Cardiac septum (tissue), 1 donor: ENCODE measurements at places on chromosomes 3 and 15. TPM values are rescaled to one million over a fixed set of nuclear protein-coding genes. Genes with fewer than 3 reads are reported as not detected.
A peak's percentile ranks its signal among the peaks of the same experiment; 100 is the strongest.

- no peak for DNase-seq
These were observed 504 bp upstream of the PDHB start for GRCh38 chr3:58434168-58434504.

GRCh38 chr3:133514418-133514817 is 59.1 kb upstream of the CDV3 start:
- DNase-seq = no peak

GRCh38 chr3:164222197-164222596 is 856.1 kb downstream of the SI start:
- DNase-seq = no peak

DNA sequence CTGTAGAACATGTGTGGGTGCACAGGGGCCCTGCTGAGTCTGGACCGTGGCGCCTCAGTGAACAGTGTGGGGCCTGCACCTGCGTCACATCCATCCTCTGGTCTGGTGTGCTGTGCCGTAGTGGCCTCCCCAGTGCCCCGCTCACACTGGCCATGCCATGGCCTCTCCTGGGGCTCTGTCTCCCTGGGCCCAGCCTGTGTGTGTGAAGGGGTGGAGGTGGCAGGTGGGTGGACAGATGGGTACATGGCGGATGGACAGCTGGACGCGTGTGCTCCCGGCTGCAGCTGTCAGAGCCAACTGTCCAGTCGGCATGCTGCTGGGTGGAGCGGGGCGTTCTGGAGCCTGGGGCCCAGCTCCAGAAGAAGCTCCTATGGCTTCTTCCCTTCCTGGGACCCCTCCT is 17.8 kb downstream of the PLXNA1 start:
- no peak for DNase-seq

GRCh38 chr3:98540346-98540745 is 8.6 kb downstream of the GPR15 start:
- DNase-seq = no peak

DNA sequence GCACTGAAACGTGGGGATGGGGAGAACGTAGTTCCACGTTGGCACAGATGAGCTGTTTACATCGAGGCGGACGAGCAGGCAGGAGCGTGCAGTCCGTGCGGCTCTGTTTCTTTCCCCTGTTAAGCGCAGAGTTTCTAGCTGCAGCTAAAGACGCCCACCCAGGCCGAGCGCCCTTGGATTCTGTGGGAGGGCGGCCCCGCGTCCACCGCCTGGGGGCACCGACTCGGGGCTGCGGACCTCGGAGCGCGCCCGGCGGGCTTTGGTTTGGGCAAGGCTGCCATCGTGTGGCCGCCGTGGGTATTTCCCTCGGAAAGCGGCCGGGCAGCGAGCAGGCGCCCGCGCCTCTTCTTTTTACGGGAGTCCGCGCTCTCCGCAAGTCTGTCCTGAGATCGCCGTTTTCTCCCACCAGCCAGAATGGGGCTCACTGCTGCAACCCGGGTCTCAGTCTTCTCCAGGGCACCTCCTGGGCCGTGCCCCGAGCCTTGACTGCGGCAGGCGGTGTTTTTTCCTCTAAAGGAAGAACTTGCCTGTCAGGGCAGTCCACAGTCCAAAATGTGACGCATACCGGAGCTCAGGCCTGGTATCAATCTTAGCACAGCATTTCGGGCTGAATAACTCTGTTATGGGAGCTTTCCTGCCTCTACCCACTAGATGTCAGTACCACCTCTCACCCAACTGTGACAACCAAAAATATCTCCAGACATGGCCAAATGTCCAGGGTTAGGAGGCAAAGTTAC is 219.9 kb upstream of the IGF1R start:
- peak; percentile 88 for DNase-seq

The KCNMB2 gene
- 3.8 TPM for total RNA-seq

- no peak for DNase-seq
These were observed 12.2 kb downstream of the RNF123 start for GRCh38 chr3:49701388-49702077.

DNA sequence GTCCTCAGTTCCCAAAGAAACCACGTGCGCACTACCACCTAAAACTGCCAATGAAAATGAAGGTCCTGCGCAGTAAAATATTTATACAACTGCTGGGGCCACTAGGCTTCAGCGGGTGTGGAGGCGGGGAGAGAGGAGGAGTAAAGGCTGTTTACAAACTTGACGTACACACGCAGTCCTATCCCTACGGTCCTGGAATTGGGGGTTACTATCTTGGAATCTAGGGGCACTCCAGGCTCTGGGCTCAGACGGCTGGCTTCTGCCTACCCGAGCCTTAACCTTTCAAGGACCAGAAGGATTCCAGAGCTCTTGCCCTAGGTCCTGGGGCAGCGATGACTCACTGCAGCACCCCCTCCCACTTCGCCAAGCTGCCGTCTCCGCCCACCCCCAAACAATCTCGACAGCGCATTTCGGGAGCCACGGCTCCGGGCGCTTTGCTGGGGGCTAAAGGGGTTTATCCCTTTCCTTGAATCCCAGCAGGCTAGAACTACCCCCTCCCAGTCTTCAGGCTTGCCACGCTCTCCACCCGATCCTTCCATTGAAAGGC is 3.0 kb downstream of the ADAMTS9 start:
- DNase-seq = no peak

DNA sequence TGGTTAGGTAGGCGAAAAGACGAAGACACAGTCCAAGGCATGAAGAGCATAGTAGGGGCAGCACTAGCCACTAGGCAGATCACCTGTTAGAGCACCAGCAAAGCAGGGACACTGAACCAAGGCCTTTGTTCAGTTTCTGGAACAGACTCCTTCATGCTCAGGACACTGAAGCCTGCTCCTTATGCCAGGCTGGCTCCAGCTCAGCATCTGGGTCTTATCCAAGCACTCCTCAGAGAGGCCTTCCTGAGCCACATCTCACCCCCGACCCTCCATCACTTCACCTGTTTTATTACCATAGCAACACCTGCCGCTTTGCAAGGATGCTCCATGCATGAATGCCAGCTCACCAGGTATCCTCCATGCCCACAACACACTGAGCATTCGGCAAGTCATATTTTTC is 206.3 kb upstream of the CHRNA7 start:
- DNase-seq = no peak

- no peak for DNase-seq
These were observed 89.7 kb downstream of the ULK4 start for GRCh38 chr3:41872157-41872556.

GRCh38 chr3:24180616-24181015 is 235.5 kb downstream of the NR1D2 start:
- no peak for DNase-seq

DNA sequence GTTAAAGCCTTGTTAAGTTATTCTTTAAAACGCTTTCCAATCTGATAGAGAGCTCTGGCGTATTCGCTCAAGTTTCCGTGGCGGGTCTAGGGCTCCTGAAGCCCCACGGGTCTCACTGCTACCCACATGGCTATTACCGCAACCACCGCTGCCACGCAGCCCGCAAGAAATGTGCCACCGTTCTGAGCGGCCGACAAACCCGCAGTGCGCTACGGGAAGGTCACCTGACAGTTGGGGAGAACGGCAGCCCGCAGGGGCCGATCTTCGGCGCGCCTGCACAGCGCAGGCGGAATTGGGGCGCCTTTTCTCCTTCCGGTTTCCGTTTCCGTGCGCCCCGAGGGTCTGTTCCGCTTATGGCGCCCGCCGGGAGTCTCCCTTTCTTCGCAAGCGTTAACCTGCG is 76.6 kb upstream of the SNRPN start:
- DNase-seq = peak; percentile 78

The PAK6 gene
- 2.6 TPM for total RNA-seq

GRCh38 chr3:184806567-184807271 is 5.2 kb upstream of the VPS8 start:
- no peak for DNase-seq

The CPNE9 gene
- total RNA-seq = not detected

DNA sequence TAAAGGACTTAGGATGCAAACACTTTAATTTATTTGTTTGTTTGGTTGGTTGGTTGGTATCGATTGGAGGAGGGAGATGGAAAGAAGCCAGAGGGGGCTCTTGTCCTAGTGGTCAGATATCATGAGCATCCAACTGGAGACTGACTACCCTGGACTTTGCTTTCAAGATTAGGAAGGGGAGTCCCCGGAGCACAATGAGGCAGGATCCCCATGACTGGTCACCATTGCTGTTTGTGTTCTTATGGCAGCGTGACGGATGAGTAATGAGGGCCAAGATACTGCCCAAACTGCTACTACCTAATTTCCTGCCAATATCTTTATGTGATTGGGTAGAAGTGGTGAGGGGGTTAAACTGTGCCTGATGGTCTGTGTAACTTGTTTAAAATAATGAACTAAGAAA is 354.6 kb upstream of the ROPN1 start:
- DNase-seq = no peak

GRCh38 chr3:95254061-95254460 is 1191.2 kb downstream of the NSUN3 start:
- no peak for DNase-seq

- DNase-seq = no peak
These were observed 78.5 kb downstream of the TRANK1 start for GRCh38 chr3:36866368-36866767.

GRCh38 chr3:113140876-113141275 is 70.5 kb upstream of the BOC start:
- DNase-seq = no peak

- no peak for DNase-seq
These were observed 104.1 kb downstream of the SERPINI1 start for GRCh38 chr3:167839460-167840134.

The SNUPN gene
- 13.6 TPM for total RNA-seq

The NMD3 gene
- 70.3 TPM for total RNA-seq

The GOLGA6C gene
- not detected for total RNA-seq

The WDR93 gene
- total RNA-seq = not detected

GRCh38 chr15:40239693-40240618 is 1.1 kb downstream of the PAK6 start:
- DNase-seq = no peak

The OR5K2 gene
- not detected for total RNA-seq

GRCh38 chr3:94402126-94402525 is 339.3 kb downstream of the NSUN3 start:
- DNase-seq = no peak

DNA sequence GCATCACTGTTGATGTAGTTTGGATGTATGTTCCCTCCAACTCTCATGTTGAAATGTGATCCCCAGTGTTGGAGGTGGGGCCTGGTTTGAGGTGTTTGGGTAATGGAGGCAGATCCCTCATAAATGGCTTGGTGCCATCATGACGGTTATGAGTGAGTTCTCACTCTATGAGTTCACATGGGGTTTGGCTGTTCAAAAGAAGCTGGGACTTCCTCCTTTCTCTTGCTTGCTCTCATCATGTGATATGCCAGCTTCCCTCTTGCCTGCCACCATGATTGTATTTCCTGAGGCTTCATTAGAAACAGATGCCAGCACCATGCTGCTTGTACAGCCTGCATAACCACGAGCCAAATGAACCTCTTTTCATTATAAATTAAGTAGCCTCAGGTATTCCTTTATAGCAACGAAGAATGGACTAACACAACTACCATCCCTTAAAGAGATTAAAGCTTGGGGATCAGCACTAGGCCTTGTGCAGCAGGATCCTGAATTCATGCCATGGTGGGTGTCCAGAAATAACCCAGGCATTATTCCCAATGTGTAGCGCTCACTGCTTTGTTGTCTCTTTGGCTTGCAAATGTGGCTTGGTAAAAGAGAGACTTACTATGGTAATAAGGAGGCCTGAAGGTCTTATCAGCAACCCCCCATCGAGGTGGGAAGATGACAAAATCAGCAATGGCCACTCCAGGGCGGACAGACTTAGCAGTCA is 41.9 kb downstream of the NDUFB4 start:
- no peak for DNase-seq

The PRR20G gene
- total RNA-seq = not detected

GRCh38 chr15:51731549-51732267 is 5.7 kb downstream of the LYSMD2 start:
- DNase-seq = no peak

DNA sequence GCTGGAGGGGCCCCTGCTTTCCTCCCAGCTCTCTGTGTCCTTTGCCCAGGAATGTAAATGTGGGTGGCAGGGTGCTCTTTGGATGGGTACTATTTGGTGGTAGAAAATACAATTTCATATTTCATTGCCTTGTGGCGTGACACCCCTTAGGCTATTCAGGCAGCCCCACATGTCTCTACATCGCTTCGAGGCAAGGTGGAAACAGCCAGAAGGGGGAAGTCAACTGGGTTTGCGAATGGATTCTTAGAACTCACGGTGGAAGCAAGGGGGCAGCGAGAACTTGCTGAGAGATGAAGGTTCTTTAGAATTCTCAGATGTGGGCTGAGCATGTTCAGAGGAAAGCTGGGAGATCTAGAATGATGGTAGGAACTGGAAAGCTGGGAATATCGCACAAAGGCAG is 25.3 kb downstream of the PLA2G4D start:
- no peak for DNase-seq

GRCh38 chr3:133881939-133882825 is 13.5 kb downstream of the RAB6B start:
- peak; percentile 55 for DNase-seq

The APBA2 gene
- 0.57 TPM for total RNA-seq

GRCh38 chr3:177724020-177724638 is 526.8 kb upstream of the TBL1XR1 start:
- no peak for DNase-seq

DNA sequence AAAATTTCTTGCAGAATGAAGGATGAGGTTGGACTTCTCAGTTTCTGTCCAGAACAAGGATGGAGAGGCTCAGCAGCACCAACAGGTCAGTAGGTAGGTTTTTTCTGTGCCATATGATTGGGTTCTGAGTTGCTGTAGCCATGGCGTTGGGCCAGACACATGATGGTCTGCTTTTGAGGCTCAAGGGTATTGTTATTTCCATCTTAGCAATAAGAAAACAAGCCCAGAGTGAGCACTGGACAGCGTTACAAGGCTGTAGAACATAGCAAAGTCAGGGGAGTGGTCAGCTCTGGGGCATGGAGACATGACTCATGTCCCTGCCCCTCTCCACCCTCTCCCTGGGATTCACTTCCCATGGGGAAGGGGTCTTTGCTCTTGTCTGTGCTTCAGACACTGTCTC is 137.6 kb upstream of the TOPAZ1 start:
- DNase-seq = no peak

The TRIM59 gene
- 0.51 TPM for total RNA-seq

GRCh38 chr3:159798951-159799350 is 189.7 kb upstream of the IL12A start:
- no peak for DNase-seq

DNA sequence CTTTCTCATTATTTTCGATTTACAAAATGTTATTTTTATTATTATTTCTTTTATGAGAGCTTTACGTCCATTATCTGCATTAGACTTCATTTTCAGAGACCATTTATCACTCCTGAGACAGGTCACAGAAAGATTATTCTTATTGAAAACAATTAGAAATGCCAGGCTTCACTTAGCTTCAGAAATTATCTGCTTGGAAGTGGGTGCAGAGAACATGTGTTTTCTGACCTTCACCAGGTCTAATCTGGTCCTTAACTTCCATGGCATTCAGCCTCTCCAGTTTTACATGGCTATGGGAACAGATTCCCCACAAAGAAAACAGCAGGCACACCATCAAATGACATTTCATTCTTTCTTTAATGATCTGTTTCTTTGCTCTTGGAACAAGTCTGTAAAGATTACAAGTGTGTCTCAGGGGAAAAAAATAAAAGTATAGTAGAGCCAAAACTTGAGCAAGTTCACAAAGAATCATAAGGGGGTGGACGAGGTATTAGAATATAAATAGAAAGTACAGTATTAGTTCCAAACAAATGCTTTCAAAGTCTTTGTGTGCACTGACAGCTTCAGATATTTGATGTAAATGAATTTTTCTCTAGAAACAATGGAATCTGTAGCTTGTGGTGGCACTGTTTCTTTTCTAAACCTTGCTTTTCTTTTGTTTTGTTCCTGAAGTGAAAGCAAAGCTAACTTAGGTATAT is 294.2 kb upstream of the MEIS2 start:
- no peak for DNase-seq

GRCh38 chr15:45138814-45139765 is 9.3 kb downstream of the DUOX1 start:
- no peak for DNase-seq

GRCh38 chr15:70269991-70270751 is 172.5 kb upstream of the TLE3 start:
- no peak for DNase-seq
